ENCODE measurements at places on chromosomes 2 and 18.
A peak's percentile ranks its signal among the peaks of the same experiment; 100 is the strongest.

DNA sequence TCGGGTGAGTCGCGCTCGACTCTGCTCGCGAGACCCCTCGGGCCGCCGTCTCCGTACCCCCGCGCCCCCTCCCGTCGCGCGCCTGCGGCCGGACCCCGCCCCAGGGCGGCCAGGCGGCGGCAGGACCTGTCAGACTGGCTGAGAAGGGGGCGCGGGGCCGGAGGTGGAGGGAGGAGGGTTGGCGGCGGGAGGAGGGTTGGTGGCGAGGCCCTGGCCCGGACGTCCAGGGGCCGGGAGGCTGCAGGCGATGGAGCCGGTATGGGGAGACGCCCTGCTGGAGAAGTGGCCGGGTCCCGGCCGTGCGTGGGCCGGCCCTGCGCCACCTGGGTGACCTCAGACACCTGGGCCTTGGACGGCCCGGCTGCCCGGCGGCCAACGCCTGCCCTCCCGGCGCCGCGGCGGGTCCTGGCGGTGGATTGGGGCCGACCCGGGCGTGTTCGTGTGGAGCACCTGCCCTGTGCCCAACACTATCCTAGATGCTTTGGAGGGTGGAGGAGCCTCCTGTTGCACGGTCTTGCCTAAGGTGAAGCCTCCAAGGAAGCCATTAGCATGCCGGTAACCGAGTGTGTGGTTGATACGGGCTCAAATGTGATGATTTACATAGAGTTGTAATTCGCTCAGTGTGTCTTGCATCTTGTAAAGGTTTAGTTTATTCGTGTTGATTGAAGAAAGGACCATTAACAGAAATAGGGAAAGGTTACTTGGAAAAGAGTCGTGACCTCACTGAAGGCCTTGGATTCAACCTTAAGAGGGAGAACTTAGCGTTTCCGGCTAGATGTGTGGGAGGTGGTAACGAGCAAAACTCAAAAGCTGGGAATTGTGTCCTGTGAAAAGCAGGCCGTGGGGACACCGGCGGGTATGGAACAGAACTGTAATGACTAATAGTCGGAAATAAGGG is 550 bp downstream of the MYL12B start:
- no peak for DNase-seq

DNA sequence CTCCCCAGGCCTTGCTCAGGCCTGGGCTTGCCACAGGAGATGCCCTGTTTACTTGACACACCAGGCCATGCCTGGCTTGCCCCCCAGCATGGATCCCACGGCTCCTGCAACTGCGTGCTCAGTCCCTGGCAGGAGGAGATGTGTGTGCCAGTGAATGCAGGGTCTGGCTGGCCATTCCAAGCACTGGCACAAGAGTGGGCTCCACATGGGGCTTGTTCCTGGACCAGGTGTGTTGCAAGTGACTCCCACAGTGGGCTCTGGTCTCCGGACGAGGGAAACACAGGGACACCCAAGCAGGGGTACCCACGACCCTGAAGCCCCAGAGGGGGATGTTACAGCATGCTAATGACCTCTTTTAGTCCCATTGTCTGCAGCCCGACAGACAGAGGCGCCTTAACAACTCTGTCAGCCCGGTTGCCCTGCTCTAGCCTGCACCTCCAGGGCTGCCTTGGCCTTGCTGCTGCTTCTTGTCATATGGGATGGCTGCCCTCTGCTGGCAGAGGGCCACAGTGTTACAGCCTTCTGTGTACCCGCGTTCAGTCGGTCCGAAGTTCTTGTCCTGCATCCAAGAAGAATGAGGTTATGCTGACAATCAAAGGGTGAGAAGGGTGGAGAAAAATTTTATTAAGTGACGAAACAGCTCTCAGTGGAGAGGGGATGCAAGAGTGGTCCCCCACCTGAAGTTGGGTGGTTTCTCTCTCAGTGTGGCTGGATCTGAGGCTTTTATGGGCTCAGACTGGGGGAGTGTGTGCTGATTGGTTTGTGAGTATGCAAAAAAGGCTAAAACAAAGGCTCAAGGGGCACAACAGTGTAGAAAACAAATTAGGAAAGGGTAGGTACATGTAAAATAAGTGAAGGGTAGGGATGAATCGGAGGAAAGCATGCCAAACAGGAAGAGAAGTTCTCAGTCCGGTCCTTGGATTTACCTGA is 180.4 kb downstream of the MBD5 start:
- peak; percentile 87 for DNase-seq

DNA sequence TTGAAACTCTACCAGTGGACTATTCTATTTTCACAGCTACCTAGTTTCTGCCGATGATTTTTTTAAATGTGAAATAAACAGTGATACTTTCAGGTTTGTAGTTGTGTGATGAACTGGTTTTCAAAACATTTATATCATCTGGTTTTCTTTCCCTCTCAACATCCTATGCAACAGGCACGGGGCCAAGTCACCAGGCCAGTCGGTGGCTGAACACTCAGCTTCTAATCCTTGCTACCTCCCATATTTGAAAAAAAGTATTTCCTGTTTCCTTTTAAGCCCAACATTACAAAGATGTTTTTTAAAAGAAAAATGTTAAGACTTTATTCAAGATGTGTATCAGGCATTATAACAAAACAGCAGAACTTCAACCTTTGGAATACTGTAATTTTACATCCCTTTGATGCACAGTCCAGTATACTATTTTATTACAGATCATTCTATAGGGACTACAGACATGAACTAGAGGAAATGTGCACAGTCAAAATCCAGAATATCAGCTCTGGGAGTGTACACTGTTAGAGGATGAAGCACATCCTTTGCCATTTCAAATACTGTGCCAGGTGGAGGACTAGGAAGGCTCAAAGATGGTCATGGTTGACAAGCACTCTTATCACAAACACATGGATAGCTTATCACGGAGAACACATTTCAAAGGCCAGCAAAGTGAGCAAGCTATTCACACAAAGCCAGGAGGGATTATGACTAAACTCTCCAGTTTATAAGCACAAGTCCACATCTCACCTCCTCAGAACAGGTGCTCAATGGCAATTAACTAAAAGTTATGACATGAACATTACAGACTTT is 14.6 kb downstream of the MRPL35 start:
- no peak for DNase-seq

DNA sequence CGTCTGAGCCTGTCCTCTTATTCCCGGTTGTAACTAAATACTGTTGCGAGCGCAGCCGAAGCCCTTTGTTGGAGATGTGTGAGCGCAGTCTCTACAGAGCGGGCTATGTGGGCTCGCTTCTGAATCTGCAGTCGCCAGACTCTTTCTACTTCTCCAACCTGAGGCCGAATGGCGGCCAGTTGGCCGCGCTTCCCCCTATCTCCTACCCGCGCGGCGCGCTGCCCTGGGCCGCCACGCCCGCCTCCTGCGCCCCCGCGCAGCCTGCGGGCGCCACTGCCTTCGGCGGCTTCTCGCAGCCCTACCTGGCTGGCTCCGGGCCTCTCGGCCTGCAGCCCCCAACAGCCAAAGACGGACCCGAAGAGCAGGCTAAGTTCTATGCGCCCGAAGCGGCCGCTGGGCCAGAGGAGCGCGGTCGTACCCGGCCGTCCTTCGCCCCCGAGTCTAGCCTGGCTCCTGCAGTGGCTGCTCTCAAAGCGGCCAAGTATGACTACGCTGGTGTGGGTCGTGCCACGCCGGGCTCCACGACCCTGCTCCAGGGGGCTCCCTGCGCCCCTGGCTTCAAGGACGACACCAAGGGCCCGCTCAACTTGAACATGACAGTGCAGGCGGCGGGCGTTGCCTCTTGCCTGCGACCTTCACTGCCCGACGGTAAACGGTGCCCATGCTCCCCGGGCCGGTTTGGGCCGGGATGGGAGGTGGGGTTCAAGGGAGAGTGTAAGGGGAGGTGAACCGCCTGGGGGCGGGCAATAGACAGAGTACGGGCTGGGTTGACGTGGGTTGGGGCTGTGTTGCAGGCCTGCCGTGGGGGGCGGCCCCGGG is at the start of gene HOXD12:
HOXD12 (plus strand) TSS at position 68 of the 819 bp plus-strand sequence; CDS start at position 75, 7 bp downstream.
- DNase-seq = no peak

DNA sequence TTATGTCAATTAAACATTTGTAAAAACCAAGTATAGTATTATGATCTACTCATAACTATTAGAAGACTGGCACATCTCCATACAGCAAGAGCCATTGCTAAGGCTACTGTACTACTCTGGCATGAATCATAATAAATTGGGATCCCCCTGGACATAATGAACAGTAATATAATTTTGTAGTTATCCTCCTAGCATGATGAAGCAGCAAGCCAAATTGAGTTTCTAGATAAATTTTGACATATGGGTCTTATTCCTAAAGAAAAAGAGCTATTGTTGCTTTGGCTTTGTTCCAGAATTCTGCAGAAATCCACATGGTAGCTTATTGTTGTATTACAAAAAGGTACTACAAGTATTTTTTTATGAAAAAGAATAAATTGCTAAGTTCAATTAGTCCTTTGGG is 204.3 kb downstream of the CAMKMT start:
- DNase-seq = no peak

- DNase-seq = no peak
Measured at GRCh38 chr2:177467646-177468045, 75.1 kb downstream of the AGPS start.

- DNase-seq = no peak
Measured at GRCh38 chr2:77962943-77963342, 440.8 kb upstream of the LRRTM4 start.

DNA sequence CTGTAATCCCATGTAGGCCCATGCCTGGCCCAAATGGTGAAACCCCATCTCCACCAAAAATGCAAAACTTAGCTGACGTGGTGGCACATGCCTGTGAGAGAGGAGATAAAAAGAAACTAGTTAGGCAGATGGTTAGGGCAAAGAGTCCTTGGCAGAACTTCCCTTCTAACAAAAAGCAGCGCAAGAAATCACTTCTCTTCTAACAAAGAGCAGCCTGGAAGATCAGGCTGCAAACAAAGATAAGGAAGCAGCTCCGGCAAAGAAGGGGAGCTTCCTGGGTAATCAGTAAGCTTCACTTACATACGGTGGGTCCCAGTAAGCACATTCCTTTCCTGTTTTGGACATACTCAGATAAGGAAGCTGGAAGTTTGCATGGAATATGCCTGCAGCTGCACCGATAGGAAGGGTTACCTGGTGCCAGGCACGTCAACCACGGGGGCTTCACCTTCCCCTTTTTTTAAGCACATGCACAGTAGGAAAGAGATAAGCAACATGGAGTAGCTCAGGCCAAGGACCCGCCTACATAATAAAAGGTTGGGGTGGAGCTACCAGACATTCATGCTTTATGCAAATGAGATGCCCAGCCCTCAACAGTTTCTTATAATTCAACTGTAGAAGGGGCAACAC is 61.0 kb upstream of the SLC25A52 start:
- no peak for DNase-seq

DNA sequence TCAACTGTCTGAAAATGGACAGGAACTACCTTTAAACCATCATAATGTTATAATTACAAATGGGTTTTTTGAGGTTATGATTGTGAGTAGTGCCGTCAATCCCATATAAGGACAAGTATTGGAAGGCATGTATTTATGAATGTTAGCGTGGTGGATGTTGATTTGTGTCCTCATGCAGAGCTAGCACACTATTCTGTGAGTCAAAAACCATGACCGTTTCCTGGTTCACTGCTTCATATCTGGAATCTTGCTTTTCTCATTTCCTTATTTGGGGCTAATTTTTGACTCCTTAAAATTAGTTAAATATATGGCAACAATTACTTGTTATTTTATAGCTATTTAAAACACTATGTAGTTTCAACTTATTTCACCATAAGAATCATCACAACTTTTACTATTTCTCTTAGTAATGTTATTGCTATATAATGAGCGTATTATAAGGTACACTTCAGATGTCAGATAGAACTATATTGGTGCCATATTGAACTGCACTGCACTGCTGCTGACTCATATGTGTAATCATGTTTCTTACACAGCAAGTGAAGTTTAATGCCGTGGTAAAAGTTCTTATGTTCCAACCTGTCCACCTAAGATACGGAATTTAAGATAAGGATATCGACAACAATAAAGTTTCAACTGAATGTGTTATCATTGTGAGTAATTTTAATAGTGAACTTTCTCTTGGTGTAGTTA is 192.8 kb downstream of the PTGR3 start:
- no peak for DNase-seq

DNA sequence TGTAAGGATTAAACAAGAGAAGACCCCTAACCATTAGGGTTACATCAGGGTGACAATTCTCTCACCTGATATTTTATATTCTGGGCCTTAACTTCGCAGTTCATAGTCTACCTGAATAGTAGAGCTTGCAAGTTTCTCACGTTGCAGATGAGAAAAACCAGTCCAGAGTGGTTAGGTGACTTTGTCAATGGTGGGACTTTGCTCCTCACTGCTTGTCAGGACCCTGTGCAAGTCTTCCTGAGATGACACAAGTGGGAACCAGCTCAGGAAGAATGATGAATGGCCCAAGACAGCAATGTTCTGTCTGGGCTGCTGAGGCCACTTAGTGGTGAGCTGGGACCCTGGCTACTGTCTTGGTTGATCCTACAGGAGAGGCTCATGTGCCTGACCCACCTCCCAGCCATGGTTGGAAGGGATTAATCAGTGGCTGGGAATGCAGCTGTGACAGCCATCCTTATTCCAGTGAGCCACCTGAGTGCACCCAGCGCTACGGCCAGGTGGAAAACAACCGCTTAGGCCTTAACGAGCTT is 16.9 kb downstream of the LGALSL start:
- no peak for DNase-seq

DNA sequence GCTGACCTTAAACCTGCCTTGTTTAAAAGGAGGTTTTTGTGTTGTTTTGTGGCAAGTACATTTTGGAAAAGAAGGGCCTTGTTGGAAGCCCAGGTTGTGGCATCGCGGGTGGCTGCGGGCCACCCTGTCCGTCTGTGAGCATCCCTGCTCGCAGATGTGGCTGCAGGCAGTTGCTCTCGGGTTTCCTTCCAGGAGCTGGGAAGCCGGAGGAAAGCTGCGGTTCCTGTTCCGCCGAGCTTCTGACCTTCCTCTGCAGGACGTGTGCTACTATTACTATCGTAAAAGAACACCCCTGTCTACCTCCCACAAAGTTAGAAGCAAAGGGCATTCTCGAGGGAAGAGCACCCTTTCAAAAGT is 766 bp downstream of the MFF start:
- DNase-seq = peak; percentile 28

- DNase-seq = no peak
Measured at GRCh38 chr2:189498205-189498604, 56.9 kb downstream of the WDR75 start.

- no peak for DNase-seq
Measured at GRCh38 chr18:5972298-5972697, 77.0 kb upstream of the TMEM200C start.

- no peak for DNase-seq
Measured at GRCh38 chr2:235024191-235024860, 72.5 kb downstream of the SH3BP4 start.

Data from WTC11 (cell line).